NCI-H1092 (cell line): ENCODE measurements at places on chromosomes 4 and X.

DNA sequence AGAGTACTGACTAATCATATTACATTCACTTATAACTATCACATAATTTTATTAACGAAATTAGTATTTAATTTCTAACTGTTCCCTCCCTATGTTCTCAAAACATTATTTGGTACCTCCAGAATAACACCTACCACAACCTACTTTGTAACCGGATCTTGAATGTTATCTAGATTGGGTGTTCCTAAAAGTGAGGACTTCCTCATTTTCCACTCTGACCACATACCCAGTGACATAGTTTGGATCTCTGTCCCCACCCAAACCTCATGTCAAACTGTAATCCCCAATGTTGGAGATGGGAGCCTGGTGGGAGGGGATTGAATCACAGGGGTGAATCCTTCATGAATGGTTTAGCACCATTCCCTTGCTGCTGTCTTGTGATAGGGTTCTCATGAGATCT lies 21.8 kb downstream of the NR3C2 start:
- DNase-seq = no peak

GRCh38 chrX:48696909-48697727 lies 584 bp downstream of the SUV39H1 start:
- DNase-seq = peak; percentile 70

- DNase-seq = no peak
Measured at GRCh38 chr4:155805016-155805415, 46.2 kb downstream of the GUCY1B1 start.

GRCh38 chrX:52217494-52218160 lies 32.9 kb downstream of the MAGED4 start:
- no peak for DNase-seq

GRCh38 chr4:79399076-79399475 lies 9.0 kb downstream of the GK2 start:
- DNase-seq = no peak

DNA sequence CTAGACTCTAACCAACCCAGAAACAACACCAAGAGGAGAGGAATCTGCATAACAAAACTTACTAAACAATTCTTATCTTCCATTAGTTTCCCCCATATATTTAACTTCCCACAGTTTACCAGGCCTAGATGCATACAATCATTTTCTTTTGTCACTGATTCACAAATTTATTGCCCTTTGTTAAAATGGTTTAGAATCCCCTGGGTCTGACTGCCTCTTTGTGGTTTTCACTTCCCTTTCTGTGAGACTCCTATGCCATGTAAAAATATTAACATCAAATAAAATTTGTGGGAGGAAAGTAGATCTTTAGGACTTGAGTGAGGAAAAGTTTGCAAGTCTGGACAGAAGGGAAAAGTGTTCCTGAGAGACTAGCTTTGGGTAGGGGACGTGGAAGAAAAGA lies 393.8 kb upstream of the CNKSR2 start:
- no peak for DNase-seq

DNA sequence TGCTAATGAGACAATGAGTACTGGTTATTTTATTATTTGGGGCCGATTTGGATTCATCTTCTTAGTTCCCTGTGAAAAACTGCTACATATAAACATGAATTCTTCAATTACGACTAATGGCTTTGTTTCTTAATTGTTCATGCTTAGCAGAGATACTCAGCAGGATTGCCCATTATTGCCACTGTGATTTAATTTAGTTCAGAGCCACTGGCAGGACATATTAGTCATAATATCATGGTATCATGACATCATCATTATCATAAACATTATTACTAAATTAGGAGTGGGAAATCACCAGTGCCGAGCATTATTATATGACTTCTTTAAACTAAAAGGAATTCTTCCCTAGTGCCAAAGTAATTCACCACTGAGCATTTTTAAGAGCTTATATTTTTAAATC lies 201.4 kb downstream of the SPOCK3 start:
- no peak for DNase-seq

DNA sequence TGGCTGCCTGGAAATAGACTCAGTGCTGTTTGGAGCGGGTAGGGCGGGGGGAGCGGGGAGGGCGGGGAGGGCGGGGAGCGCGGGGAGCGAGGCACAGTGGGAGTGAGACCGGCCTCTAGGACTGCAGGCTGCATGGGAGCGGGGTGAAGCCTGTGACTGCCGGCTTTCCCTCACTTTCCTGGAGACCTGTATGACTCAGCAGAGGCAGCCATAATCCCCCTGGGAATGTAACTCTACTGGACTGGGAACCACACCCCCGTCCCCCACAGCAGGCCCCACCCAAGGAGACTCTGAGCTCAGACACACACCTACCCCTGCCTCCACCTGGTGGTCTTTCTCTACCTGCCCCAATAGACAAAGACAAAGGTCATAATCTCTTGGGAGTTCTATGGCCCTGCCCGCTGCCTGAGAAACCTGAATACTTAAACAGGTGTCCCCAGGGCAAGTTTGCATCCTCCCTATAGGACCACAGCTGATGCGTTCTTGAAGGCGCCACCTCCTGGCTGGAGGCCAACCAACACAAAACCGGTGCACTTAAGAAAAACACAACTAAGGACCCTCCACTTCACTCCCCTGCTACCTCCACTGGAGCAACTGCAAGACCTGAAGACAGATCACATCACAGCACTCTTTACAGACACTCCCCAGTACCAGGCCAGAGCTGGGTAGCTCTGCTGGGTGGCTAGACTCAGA lies 18.0 kb downstream of the HDAC8 start:
- DNase-seq = no peak

DNA sequence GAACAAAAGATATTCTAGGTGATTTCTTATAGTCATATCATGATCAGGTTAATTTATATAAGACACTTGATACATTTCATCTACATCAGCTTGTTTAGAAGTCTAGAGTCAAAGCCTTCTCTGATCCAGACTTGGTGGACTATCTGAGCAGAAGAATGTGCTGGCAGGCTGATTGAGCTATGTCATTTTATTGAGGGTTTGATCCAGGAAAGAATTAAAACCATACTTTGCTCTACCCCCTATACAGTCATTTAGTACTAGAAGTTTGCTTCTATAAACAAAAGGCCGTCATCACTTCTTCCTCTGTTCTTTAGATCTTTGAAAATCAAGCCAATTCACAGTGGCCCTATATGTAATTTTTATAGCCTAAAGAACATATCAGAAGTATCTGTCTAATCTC lies 173.1 kb upstream of the PITX2 start:
- DNase-seq = no peak

DNA sequence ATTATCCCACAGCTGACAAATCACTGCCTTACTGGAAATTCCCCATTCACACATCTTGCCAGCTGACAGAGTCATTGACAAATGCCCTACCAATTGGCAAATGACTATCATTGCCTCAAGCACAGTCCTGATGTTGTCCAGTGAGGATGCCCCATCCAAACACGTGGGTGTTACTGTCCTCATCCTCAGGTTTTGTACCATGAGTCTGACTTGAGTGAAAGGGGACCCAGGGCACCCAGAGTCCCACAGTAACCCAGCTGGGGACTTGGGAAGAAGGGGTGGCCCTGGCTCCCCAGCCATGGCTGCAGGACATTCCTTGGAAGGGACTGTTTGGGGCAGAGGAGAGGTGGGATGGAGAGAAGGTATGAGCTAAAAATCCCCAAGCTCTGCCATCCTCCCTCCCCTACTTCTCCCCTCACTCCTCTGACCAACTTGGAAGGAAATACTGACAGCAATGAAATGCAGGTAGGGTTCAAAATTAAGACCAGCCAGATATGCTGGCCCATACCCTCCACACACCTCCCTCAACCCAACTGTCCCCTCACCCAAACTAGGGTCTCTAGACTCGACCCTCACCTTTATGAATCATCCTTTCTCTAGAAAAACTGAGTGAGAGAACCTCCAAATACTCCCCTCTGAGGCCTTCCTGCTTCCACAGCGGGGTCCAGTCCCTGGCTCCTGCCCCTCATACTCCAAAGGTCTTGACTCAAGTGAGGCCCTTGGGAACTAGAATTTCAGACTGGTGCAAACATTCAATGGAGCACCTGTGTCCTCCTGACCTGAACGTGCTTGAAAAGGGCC lies 5.1 kb downstream of the TIMP1 start:
- DNase-seq = no peak

- DNase-seq = no peak
Measured at GRCh38 chrX:56812515-56813105, 83.6 kb downstream of the NBDY start.

DNA sequence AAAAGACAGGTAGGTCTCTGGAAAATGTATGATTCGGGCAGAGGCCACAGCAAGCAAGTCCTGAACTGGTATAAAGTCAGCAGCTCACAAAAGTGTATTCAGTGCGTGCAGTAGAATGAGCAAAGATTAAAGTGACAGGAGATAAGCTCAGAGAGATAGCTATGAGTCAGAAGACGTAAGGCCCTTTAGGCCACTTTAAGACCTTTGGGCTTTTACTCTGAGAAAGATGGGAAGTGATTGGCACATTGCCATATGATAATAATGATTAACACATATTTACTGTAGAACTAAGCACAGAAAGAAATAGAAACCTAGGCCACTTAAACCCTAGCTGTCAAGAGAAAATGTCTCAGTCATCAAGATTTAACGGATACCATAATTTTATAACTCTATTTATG lies 51.7 kb downstream of the TBCK start:
- no peak for DNase-seq

GRCh38 chr4:76965866-76966579 lies 16.5 kb downstream of the SEPTIN11 start:
- DNase-seq = no peak

- no peak for DNase-seq
Measured at GRCh38 chr4:33349376-33349775, 2629.2 kb downstream of the PCDH7 start.

DNA sequence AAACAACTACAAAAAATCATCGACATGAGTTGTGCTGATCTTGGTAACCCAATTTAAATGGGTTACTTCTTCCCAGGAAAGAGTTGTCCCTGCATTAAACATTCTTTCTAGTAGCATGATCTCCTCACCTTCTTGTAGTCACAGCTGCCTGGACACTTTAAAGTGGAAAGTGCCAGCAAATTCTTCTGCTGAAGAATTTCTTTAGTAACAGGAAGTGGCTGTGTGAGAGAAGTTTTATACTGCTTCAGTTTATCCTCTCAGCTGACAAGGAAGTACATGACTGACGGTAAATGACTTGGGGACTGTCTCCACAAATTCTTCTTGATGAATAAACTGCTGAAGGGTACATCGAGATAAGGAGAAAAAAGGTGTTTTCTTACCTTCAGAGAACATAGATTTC lies 18.2 kb upstream of the TNIP3 start:
- DNase-seq = no peak

- peak; percentile 84 for DNase-seq
Measured at GRCh38 chr4:25312496-25313200, at the start of gene ZCCHC4. ZCCHC4 (plus strand) TSS chr4:25312774; CDS start chr4:25312810, 36 bp downstream.
